ENCODE measurements at places on chromosomes 1 and 21.

GRCh38 chr1:232110281-232111090 lies 483.9 kb downstream of the DISC1 start:
- no peak for DNase-seq

DNA sequence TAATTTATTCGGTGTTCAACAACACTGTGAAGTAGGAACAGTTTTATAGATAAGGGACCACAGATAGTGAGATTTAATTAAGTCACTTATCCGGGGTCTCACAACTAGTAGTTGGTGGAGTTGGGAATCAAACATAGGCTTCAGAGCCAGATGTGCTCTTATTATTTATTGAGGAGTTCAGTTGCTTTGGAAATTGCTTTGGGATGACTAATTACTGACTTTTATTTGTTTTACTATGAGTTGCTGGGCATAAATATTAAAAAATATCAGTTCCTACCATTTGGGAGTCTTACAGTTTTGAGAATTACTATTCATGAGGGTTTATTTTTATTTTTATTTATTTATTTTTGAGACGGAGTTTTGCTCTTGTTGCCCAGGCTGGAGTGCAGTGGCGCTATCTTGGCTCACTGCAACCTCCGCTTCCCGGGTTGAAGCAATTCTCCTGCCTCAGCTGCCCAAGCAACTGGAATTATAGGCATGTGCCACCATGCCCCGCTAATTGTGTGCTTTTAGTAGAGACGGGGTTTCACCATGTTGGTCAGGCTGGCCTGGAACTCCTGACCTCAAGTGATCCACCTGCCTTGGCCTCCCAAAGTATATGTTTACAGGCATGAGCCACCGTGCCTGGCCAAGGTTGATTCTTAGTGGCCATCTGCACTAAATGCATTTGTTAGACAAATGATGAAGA lies 27.7 kb downstream of the THRAP3 start:
- DNase-seq: no peak

GRCh38 chr1:209203533-209203895 lies 380.0 kb upstream of the CAMK1G start:
- no peak for DNase-seq

GRCh38 chr21:14095056-14095455 lies 115.7 kb downstream of the LIPI start:
- no peak for DNase-seq

DNA sequence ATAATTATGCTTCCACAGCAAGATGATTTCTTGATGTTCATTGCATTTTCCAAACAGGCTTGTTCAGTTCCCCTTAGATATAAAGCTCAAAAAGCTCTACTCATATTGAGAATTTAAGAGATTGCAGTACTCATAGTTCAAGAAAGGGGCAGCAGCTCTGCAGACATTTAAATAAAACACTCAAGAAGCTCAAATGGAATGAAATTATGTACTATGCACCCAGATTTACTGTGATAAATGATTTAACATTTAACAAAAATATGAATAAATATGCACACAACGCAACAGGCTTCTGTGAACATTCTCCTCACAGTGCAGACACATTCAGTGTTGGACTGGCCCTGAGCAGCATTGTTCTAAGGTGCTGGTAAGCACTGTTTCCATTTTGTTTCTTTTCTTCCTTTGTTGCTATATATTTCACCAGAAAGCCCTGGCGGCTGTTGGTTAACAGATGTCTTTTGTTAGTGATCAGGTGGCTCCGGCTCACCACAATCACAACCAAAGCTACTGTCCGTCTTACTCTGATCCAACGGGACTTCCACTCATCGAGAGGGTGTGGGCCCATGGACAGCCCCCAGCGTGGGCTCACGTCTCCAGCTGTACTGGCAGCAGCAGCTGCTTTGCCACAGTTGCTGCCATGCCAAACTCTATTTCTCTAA lies 1440.3 kb downstream of the NCAM2 start:
- no peak for DNase-seq
